ENCODE measurements at places on chromosomes 2 and 18.

DNA sequence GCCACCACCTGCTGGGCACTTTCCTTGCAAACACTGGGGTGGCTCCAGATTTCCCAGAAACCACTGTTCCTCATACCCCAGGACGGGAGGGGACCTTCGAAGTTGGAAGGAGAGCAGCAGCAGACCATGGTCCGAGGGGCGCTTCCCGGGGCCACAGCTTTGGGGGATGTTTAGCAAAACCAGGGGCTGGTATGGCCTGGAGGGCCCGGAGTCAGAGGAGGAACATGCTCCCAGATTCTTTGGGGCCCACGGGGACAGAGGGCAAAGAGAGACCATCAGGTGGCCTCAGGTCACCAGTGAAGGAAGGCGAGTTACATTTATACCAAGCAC, 25.3 kb downstream of the HS6ST1 start:
- DNase-seq: no peak

DNA sequence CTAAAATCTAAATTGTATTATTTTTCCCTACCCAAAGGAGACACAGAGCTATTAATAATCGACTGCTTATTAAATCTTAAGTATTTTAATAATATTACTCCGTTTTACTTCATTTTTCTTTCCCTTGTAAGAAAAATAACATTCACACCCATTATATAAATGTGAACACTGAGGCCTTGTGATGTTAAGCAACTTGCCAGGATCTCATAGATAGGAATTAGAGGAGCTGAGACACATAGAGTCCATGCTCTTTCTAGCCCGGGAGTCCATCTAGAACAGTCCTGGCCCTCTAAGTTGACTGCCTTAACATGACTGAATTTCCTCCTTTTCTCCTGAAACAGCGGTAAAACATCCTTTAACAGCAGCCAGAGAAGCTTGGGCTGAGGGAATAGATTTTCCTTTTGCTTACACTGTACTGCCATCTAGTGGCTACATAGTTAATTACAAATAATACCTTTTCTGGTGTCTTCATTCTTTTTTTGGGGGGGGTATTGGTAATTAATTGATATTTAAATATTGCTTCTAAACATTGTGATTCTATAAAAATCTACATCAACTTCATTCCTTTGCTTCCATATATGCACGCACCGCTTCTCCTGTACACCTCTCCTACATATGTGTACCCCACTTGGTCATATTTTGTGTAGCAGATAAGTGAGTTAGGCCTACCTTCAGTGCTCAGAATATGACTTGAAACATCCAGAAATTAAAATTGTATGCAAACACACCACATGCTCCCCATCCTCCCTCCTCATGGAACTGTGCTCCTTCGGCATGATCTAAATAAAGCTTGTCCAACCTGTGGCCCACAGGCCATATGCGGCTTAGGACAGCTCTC, 125.8 kb upstream of the HNMT start:
- DNase-seq: no peak

GRCh38 chr2:241848761-241849615, 9.7 kb downstream of the PDCD1 start:
- no peak for DNase-seq

DNA sequence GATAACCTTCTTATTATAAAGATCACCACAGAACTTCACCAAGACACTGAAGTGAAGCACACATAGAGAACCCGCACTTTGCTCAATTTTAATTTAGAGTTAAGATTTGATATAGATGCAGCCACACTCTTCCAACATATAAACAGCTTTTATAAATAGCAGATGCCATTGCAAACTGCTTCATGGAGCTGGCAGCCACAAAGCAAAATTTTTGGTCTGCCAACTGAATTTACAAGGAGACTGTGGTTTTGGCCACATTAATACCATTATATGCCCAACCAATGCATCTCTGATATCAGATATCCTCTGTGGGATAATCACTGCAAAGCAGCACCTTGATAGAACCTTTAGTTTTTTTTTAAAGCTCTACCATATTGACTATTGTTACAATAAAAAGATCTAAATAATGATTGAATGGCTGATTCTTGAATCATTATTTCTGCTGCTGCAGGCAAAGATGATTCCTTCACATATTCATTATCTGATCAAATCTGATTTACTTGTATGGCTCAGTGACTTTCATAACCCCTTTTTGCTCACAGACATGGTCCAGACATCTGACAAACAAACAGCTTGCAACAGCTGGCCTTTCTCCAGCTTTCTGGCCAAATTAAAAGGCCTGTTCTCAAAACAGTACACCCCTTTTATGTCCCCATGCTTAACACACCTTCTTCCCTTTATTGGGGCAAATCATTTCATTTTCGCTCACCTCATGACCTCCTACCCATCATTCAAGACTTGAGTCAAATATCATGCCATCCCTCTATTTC, 88.4 kb downstream of the METTL4 start:
- DNase-seq: no peak

DNA sequence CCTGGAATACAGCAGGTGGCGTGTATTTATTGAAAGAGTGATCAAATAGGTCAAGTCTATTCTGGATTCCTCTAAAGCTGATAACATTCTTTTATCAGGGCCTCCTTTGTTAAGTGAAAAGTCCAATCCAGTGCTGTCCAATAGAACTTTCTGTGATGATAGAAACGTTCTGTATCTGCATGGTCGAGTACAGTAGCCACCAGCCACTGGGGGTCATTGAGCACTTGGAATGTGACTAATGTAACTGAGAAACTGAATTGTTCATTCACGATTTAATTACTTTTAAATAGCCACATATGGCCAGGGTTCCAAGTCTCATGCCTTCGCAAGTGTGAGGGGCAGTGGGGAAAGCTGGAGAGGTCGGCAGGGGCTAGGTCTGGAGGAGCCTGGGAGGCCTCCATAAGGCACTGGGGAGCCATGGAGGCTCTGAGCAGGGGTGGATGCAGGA, 20.5 kb downstream of the SH2D6 start:
- DNase-seq: no peak

DNA sequence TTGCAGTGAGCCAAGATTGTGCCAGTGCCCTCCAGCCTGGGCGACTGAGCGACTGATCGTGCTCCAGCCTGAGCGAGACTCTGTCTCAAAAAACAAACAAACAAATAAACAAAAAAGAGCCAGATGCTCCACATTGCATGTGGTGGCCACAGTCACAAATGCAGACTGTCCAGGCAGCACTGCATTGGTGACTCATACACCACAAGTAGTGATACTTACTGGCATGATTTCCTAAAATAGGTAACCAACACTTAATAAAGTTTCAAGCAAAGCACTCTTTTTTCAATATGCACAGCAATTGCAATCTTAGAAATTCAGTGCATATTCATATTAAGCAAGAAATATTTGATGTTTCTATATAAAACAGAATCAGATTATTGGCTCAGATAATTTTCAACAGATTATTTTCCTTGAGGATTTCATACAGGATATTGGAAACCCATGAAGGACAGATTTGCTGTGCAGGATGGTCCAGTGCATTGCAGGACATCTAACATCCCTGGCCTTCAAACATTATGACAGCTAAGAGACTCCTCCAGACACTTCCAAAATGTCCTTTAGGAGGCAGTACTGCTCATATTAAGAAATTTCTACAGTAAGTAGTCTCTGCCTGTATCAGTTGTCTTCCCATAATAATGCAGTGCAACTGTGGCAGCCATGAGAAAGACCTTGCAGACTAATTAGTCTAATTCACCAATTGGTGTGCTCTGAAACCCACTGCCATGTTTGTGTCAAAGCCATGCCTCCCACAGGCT, 10.5 kb upstream of the SLC1A4 start:
- DNase-seq: no peak

GRCh38 chr18:26689226-26689879, 141.0 kb upstream of the KCTD1 start:
- DNase-seq: no peak

GRCh38 chr2:17644997-17645720, 104.7 kb downstream of the VSNL1 start:
- DNase-seq: no peak

GRCh38 chr2:234967870-234968208, 16.0 kb downstream of the SH3BP4 start:
- DNase-seq: no peak

DNA sequence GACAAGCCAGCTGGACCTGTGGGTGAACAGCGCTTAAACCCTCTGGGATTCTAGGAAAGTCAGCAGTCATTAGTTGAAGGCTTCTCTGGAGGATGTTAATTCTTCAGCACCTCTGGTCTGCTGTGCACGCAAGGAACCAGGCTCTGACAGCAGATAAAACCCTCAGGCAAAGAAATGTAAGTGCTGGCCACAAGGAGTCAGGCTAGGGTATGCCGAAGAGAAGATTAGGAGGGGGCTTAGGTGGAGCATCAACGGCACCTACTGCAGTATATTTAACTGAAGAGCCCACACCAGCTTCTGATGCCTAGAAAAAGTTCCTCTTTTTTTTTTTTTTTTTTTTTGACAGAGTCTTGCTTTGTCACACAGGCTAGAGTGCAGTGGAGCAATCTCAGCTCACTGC, 304.2 kb upstream of the MC4R start:
- no peak for DNase-seq

DNA sequence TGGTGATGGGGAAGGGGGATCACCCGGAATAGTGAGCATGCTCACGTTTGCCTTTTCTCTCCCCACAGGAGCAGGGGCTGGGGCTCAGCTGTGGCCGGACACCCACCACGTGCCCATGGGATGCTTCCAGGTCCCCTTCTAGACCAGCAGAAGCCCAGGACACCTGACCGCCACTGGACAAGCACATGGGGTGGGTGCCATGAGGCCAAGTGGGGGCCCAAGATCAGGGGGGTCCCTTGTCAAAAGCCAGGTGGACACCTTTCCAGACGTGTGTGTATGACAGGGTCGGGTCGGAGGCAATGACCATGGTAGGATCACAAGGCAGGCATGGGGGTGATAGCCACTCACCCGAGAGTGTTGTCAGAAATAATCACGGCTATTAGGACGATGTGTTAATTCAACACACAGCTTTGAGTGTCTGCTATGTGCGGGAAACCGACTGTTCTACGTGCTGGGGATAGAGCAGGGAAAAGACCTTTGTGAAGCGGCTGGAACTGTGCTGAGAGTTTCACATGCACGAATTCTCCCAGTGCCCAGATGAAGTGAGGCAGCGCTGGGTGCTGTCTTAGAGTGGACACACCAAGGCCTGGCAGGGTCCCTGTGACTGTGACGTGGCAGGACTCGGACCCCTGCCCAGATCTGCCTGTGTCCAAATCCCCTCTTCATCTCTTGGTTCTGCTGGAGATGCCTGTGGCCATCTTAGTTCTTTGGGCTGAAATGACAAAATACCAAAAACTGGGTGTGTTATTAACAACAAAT, 244.7 kb downstream of the NDUFA10 start:
- DNase-seq: no peak

GRCh38 chr2:168773719-168774521, 28.5 kb upstream of the NOSTRIN start:
- no peak for DNase-seq

DNA sequence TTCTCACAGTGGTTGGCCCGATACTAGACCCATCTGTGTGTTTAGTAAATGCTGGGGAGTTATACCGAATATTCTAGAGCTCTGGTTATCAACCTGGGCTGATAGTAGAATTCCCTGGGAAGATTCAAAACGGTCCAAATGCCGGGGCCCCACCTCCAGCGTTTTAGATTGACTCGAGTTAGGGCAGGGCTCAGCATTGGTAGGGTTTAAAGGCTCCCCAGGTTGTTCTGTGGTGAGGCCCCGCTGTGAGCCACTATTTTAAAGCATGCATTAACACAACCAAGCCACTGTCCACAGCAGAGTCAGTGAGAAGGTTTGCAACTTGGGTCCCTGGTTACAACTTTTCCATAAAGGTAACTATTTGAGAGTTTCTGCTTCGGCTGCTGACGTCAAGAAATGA, 73.6 kb downstream of the DYSF start:
- no peak for DNase-seq

DNA sequence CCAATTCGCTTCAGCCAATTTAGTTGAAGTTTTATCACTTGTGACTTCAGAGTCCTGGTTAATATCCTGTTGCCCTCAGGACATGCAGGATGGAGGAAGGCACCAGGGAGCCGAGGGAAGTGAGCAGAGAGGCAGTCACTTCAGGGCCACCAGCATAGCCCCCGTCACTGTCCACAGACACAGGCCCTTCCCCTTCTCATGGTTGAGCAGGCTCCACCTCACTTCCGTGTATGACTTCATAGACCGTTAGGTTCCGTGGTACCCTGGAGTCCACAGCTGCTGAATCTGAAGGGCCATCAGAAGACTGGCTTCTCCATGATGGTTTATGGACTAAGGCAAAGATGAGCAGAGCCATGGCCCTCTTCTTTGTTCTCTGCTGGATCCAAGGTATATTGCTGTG, at the start of gene C2orf92:
Gene C2orf92 (plus strand): TSS at position 266 of the 400 bp plus-strand sequence. CDS start 76 bp downstream, at position 342.
- no peak for DNase-seq

GRCh38 chr2:108579623-108580022, 45.4 kb downstream of the LIMS1 start:
- DNase-seq: no peak

DNA sequence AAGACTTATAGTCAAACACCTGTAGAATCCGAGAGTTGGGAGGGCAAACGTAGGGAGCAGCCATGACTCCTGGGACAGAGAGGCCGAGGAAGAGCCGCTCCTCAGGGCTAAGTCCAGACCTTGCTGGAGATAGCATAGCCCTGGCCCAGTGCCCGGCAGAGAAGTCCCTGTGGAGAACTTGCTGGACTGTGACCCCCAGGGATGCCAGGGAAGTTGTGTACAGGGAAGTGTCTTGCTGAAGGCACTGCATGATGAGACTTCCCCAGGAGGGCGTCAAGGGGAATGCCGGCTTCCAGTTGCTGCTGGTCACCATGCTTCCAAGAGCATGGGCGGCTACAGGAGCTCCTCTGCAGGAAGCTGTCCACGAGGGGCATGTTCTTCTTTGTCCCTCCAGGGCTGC, 8.6 kb upstream of the CNDP1 start:
- DNase-seq: no peak

DNA sequence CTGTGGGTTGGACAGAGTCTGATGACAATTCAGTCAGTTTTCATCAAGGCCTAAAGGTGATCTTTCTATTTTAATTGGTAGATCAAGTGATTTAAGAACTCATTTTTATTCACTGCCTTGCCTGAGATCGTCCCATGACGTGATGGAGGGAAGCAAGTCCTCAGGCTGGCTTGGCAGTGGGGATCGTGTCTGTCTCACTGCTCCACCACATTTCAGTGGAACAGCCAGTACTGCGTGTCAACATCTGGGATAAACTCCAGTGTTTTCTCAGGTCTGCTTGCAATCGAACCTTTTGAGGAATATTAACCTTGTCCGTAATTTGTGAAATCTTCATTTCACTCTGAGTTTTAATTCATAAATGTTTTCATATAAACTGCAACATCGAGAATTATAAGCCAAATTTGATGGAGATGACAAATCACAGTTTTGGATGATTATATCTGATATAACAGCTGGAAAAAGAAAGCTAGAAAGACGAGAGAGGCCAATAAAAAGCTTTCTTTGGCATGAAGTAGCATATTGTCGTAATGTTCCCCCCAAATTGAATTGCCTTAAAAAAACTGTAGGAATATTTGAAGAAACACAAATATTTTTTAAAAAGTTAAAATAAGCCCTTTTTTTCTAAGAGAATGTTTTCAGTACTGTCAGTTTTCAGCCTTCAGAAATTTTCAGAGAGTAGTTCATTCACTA, 414.7 kb upstream of the SPRED2 start:
- no peak for DNase-seq

GRCh38 chr2:240759459-240759858, 60.6 kb downstream of the KIF1A start:
- DNase-seq: no peak
